ENCODE measurements at places on chromosomes 5 and 9.

GRCh38 chr5:9641806-9642355 lies 11.7 kb upstream of the TAS2R1 start:
- no peak for DNase-seq

DNA sequence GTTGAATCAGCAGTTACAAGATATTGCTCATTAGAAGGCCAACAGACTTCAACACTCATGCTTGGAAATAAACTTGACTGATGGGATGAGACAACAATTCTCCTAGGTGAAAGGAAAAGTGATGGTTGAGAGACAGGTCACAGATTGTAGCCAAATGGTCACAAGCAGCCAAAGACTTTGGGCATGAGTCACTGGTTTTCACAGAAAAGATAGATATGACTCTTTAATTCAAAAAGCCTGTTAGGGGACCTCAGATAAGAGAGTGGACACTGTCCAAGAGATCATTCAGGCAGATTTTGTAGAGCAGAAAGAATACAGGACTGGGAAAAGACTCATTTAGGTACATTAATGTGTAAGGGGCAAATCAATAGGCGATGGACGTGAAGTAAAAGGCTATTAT lies 982.5 kb downstream of the MAT2B start:
- DNase-seq = no peak

DNA sequence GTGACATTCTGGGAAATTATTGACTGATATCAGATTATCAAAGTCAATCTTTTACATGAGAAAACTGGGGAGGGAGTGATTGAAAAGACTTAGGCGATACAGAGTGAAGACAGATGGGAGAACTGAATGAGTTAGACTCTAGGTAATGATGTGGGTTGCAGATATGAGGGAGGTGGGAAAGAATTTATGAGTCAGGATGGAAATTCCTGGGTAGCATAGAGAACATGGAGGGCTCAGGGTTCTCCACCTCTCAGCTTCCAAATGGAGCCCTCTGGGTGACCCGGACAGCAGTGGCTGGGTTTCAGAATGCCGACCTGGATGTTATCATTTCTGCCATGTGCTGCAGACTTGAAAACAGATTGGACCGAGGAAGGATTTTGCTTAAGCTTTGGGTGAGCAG lies 75.4 kb upstream of the SHB start:
- no peak for DNase-seq

GRCh38 chr9:124779368-124780059 lies 2.6 kb downstream of the OLFML2A start:
- DNase-seq = no peak

GRCh38 chr5:168600409-168600808 lies 21.2 kb upstream of the PANK3 start:
- DNase-seq = no peak

- no peak for DNase-seq
Observed at GRCh38 chr5:1883120-1883924, 597 bp upstream of the IRX4 start.

DNA sequence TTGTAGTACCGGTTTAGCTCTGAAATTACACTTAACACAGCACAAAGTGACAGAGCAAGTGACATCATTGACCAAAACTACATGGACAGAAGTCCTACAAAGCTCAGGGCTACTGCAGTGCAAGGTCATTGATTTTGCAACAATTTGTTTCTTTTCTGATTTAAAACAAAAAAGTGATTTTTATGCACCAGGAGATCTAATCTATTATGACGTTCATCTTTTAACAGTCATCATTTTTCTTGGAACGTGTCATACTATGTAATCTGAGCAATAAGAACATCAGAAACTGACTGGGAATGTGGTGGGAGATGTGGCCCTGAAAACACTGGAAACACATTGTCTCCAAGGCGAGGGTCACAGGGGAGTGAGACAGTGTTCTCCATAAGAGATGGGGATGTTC lies 17.4 kb upstream of the ZFAND5 start:
- no peak for DNase-seq

DNA sequence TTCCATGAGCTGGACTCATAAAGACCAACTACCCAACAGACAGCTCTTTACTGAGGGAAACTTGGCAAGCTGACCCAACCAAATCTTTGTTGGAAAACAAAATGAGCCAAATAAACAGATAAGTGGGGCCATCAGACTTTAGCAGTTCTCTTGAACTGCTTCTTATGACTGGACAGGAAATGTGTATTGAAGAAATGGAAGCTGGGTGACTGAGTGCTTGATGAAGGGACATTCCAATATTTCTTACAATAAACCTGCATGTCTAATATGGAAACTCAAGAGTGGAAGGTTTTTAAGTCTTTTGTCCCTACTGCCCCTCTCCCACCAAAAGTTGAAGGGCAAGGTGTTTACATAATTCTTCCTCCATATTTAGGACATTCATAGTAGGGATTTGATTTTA lies 218.8 kb upstream of the NR4A3 start:
- DNase-seq = no peak

DNA sequence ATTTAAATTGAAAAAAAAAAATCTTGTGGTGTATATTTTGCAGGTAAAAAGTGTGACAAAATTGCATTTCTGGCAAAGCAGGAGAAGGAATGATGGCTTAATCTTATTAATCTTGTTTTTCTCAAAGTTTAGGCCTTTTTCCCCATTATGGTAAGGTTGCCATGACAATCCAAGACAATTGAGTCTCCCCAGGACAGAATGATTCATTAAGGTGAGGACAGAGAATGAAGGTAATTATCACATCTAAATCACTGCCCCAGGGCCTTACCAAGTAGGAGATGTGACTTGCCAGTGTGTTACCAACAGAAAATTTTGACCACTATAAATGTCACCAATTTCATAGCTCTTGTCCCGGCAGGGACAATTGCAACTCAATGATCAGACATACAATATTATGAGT lies 439.2 kb downstream of the DNAH5 start:
- no peak for DNase-seq

- no peak for DNase-seq
Observed at GRCh38 chr5:149671544-149671943, 58.6 kb upstream of the PPARGC1B start.

- no peak for DNase-seq
Observed at GRCh38 chr9:296411-296810, 81.7 kb downstream of the DOCK8 start.

GRCh38 chr5:2334719-2335118 lies 416.8 kb downstream of the IRX2 start:
- no peak for DNase-seq

- no peak for DNase-seq
Observed at GRCh38 chr9:134919303-134919702, 1.6 kb upstream of the FCN1 start.

DNA sequence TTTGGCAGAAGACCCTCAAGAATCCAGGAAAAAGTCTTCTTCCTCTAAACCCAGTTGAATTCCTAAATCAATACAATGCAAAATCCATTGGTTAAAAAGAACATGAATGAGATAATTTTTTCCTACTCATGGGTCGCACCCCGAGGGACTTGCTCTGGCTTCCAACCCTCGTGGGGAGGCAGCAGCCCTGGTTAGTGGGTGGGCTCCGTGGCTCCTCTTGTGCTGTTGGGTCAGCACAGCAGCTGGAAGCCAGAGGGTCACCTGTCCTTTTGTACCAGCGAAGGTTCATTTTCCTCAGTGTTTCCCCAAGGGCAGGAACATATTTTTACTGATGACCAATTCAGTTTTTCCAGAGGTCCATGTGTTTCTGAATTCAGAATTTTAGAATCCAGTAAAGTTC lies 120.6 kb upstream of the S1PR3 start:
- DNase-seq = no peak

GRCh38 chr9:130998597-130999244 lies 10.3 kb upstream of the LAMC3 start:
- DNase-seq = no peak

DNA sequence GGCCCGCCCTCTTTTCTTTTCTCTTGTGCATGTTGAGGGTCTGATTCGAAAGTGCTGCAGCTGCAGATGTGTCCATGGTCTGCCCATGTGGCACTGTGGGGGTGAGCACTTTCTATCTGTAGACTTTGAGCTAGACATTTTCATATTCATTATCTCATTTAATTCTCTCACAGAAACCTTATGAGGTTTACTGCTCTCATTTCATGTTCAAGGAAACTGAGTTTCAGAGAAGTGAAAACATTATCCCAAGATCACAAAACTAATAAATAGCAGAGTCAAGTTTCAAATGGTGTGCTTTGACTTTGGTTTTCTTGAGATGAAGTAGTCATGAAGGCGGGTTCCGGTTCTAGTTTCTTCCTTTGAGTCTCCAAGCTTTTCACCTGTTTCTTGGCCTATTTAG lies 536.5 kb upstream of the ZNF462 start:
- no peak for DNase-seq

GRCh38 chr5:132674671-132675506 lies 1.1 kb downstream of the IL4 start:
- DNase-seq = no peak

GRCh38 chr5:68911840-68912690 lies 181.7 kb upstream of the SLC30A5 start:
- DNase-seq = no peak

DNA sequence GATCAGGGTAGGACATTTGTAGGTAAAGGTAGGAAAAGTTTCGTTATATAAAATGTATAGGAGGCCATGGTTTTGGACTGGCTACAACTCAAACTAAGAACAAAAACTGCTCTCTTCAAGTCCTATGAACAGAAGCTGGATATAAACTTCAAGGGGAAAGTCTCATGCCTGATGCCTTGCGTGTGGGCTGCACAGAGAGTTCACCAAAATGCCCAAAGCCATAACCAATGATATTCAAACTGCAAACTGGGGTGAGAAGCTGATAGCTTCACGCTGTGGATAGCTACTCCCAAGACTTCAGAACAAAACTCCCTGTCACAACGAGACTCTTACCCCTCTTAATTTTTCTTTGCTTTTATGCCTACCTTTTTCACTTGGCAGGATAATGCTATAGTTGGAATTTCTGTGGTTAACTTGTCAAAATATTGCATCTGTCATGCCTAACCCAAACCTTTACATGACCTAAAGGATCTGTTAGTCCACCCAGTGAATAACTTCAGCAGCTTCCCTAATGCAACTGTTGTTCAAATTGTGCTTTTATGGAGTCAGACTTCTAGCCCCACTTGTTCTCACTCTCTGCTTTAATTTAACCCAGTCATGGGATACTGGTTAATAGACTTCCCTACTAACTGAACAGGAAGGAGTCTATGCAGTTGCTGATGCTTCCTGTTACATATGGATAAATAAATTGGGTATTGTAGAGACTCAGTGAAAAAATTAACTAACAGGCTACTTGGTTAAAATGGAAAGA lies 71.9 kb downstream of the SFXN1 start:
- no peak for DNase-seq

DNA sequence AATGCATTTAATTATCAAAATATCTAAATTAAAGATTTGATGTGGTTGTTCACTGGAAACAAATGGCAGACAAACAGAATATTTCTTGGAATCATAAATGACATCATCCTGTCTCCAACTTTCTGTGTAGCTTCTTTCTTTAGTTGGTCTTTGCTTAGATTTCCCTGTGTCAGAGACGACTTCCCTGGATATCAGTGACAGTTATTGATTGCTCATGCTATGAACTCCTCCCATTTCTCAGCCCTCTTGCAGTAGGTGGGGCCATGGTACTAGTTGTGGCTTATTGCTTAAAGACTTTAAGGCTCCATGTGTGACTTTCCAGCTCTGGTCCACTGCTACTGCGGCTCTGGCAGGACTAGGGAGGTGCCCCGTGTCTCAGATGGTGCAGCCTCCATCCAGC lies 592.6 kb downstream of the MTRR start:
- DNase-seq = no peak

DNA sequence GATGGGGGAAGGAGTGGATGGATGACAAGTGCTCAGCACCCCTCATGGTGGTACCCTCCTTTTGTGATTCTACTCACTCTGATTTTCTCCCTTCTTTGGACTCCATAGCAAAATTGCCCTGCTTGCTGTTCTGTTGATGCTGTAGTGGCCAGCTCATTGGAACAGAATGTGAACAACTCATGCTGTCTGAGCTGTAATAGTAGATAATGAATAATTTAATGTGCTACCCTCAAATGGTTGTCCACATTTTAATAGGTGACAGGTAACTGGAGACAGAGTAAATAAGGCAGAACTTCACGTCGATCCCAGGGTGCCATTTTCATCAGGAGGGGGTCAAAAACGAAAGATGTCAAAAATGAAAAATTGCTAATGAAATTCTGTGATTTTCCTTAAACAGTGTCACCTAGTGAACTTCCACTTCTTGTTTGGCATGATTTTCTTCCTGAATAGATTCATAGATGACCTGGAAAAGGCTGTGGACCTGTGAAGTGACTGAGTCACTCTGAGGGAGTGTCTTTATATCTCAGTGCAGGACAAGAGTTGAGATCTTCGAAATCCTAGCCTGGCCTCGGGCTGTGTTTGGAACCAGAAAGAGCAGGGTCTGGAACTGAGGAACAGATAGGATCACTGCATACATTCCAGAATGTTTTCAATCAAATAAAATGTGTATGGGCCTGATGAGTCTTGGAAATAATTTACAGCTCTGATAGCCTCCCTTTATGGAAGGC lies 270.2 kb downstream of the PSAT1 start:
- DNase-seq = no peak

GRCh38 chr9:70601000-70601951 lies 186.8 kb upstream of the KLF9 start:
- DNase-seq = peak; percentile 89

GRCh38 chr9:124355941-124356744 lies 59.1 kb downstream of the PSMB7 start:
- no peak for DNase-seq

DNA sequence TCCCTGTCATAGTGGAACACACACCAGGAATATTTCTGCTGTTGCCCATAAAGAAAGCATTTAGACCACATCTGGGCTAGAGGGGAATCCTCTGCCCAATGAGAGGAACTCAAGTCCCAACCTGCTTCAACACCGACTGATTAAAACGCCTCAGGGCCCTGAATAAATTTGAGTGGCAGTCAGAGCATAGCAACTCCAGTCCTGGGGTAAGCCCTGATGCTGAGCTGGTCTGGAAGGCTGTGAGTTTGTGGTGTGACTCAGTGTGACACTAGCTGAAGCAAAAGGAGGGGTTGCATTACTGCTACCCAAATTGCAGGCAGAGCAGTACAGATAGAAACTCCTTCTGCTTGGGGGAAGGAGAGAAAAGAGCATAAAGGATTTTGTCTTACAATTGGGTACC lies 148.3 kb downstream of the PRDM9 start:
- no peak for DNase-seq

GRCh38 chr9:4600368-4600767 lies 61.7 kb upstream of the PLPP6 start:
- no peak for DNase-seq

DNA sequence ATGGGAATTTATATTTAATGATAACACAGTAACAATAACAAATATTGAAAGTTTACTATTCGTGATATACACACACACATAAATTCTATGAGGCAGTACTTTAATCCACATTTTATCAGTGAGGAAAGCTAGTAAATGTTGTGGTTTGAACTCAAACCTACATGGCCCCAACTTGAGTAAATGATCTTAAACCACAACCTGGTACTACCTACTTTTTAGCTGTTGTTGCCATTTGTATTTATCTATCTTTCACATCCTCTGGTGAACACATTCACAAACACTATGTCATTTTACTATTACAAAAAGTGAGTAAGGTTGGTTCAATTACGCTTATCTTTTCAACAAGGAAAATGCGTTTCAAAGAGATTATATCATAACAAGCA lies 186.1 kb downstream of the SMC2 start:
- no peak for DNase-seq
